Stimulated activated naive CD8-positive, alpha-beta T cell treated with anti-CD3 and anti-CD28 coated beads, Interleukin-15, amount 100 ng/mL, for 72 hours (primary cell): ENCODE measurements at places on chromosomes 3 and 15.

- no peak for DNase-seq
Measured at GRCh38 chr3:133711013-133711412, 35.2 kb upstream of the TF start.

DNA sequence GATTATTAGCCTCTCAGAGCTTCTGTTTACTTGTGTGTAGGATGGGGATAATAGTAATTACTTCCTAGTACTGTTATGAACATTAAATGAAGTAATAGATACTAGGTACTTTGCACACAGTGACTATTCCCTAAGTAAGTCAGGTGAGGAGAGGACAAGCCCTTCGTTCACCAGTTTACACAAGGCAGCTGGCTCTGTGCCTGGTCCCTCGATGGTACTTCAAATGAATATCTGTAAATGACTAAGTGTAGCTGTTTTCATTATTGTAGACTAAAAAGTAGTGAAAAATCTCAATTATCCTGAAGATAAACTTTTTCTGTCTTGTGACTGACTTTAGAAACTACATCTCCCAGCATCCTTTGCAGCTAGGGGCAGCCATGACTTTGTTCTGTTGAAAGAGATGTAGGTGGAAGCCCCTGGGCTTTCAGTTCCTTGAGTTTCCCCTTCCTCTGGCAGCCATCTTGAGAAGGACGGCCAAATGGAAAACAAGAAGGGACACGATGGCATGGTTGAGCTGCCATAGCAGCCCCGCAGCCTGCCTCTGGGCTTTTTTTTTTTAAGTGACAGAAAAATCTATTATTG is 11.7 kb upstream of the WNT7A start:
- DNase-seq: no peak

GRCh38 chr15:72092006-72092405 is 25.9 kb downstream of the MYO9A start:
- no peak for DNase-seq

- no peak for DNase-seq
Measured at GRCh38 chr3:152302521-152303021, 33.8 kb downstream of the MBNL1 start.

DNA sequence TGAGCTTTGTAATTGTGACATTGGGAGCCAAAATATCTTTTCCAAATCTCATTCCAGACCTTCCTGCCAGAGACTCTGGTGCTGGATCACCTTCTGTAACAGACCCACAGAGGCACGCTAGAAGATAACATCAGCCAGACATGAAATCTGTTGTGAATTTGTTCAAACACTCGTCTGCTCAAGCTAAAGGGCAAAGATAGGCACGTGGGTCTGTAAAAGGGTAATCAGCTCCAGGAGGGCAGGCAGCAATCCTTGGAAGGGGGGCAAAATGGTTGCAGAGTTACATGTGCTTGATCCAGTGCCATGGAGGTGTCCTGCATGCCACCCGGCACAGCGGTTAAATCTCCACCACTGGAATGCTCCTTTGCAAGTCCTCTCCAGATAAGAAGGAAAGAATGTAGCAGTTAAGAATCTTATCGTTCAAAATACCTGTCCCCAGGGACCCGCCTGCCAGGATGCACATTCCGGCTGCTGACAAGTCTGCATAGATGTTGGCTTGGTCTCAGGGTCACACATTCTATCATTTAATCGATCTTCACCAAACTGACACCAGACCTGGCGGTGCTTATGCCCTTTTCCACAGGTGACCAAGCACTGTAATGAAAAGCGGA is 74.8 kb downstream of the ADAMTS9 start:
- DNase-seq: no peak

GRCh38 chr3:30421266-30421665 is 185.1 kb upstream of the TGFBR2 start:
- DNase-seq: no peak
